ENCODE measurements at places on chromosomes 6 and 20. TPM values are rescaled to one million over a fixed set of nuclear protein-coding genes. Genes with fewer than 3 reads are reported as not detected.
A peak's percentile ranks its signal among the peaks of the same experiment; 100 is the strongest.

GRCh38 chr6:137231895-137232294, 12.7 kb upstream of the IFNGR1 start:
- DNase-seq, result no peak

Gene MAP7
- 29.5 TPM for total RNA-seq

DNA sequence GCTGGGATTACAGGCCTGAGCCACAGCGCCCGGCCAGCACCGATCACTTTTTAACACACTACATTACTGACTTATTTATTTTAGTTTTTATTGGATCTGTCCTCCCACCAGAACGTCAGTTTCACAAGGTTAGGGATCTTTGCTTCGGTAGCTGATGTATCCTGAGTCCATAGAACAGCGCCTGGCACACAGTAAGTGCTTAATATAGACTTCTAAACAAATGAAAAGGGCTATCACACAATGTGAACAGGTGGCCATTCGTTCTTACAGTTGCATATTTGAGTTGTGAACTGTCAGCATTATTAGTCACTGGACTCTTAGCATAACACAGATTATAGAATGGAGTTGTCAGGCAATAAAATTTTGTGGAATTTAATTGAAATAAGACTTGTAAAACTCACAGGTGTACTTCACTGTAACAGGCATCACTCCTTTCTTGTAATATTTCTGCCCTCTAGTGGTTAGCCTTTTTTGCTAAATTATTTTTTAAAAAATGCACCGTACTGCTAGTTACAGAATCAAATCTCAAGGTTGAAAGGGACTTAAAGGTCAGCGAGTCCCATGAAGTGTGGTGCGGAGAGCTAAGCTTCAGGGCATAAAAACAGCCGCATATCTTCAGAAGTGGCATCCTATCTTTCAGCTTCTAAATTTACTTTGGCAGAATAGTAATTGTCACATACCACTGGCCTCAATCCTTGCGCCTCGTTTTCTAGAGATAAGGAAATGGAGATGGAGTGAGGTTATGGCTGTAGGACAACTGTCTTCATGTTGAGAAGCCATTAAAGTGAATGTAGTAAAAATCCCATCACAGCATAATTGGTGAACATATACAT, 3.4 kb upstream of the TBC1D7 start:
- DNase-seq, result no peak

DNA sequence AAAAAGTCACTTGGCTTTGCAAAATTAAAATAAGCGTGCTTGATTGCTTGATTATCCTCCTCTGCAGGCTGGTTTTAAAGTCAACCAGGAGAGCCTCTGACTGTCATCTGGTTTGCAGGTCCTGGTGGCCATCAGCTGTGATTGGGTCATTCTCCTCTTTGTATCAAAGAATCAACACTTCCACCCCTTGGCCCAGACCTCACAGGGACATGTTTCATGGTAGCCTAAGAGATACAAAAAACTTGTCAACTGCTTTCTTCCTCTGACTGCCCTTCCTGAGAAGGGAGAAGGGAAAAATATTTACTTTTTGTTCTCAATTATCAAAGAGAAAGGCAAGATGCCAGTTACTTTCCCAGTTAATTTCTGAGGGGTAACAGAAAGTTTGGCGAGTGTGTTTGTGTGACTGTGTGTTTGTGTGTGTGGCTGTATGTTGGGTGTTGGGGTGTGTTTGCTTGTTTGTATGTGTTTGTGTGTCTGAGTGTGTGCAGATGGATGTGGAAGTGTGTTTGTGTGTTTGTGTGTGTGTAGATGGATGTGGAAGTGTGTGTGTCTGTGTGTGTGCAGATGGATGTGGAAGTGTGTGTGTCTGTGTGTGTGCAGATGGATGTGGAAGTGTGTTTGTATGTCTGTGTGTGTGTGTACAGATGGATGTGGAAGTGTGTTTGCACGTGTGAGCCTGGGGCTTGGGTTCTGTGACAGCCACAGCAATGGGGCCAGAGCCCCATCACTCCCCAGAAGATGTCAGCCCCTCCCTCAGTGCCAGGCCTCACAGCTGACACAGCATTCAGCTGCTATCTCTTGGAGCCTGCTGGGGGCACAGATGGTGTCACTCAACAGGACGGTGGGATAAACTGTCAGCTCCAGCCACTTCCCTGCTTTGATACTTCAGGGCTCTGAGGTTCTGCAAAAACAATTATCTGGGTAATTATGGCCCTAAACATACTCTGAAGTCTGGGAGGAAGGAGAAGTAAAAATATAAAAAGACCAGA, 98.6 kb upstream of the RNF24 start:
- no peak for DNase-seq

Gene RPN2
- 522 TPM for total RNA-seq

Gene OOEP
- total RNA-seq, result 7.0 TPM

DNA sequence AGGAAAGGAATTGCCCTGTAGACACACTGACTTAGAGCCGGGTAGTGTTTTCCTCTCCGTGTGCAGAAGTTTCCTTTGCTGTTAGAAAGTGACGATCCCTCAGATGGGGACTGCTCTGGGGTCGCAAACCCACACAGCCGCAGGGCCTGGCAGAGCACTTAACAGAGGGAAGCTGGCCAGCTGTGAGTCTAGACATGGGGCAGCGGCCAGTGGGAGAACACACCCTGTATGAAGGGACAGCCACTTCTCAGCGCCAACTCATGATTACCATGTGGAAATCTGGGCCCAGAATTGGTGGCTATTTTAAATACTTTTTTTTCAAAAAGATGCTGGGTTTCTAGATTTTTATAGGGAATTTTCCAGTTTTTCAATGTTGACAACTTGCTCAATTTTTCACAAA, 39.4 kb downstream of the SLC9A8 start:
- no peak for DNase-seq

Gene YWHAB
- 377 TPM for total RNA-seq

DNA sequence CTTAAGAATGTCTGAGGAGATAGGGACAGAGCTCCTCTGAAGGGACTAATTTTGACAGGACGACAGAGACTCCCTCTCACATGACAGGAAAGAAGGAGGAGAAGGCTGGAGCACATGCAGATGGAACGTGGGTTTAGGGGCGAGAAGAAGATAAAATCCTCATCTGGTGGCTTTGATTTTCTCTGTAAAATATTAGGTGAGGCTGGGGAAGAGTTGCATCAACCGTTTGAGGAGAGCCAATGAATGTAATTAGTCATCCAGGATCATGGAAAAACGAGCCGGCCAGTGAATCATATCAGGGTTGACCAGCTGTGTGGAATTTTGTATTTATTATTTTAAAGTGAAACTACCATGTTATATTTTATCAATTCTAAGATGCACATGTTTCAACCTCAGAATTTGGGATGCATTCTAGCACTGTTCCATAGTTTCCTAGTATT, 46.9 kb upstream of the ADGRF4 start:
- no peak for DNase-seq

DNA sequence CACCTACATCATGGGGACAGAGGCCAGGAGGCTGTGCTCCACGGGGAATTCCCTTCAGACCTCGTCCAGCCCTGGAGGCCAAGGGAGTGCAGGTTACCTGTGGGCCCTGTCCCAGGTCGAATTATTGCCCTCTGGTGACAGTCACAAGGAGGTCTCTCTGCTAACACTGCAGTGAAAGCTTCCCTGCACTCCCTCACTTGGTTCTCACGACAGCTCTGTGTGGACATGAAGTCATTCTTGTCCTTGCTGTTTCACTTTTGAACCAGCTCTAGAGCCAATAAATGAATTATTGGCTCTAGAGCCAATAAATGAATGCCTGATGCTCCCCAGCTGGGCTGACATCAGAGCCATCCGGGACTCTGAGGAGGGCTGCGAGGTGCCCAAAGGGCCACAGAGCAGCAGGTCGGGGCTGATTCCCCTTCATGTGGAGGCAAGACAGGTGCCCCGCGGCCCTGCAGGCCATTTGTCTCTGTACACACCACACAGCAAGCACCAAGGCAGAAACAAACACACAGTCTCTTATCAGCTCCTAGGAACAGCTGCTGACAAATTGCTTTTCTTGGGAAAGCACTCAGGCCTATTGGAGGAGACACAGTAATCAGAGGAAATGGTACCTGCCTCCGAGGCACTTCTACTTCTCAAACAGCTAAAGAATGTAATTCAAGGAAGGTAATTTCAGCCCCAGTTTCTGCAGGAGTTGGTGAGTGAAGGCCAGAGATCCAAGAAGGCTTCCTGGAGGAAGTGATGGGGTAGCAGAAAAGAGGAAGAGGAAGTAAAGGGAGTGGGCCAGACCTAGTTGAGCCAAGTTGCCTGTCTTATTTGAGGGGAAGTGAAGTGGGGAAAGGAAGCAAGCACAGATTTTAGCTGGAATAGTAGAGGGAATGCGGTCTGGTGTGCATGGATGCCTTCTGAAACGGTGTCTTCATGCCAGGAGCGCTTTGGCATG, 27.5 kb upstream of the TBXT start:
- no peak for DNase-seq

Gene FOXA2
- total RNA-seq, result 1.1 TPM

Gene TSHZ2
- not detected for total RNA-seq

DNA sequence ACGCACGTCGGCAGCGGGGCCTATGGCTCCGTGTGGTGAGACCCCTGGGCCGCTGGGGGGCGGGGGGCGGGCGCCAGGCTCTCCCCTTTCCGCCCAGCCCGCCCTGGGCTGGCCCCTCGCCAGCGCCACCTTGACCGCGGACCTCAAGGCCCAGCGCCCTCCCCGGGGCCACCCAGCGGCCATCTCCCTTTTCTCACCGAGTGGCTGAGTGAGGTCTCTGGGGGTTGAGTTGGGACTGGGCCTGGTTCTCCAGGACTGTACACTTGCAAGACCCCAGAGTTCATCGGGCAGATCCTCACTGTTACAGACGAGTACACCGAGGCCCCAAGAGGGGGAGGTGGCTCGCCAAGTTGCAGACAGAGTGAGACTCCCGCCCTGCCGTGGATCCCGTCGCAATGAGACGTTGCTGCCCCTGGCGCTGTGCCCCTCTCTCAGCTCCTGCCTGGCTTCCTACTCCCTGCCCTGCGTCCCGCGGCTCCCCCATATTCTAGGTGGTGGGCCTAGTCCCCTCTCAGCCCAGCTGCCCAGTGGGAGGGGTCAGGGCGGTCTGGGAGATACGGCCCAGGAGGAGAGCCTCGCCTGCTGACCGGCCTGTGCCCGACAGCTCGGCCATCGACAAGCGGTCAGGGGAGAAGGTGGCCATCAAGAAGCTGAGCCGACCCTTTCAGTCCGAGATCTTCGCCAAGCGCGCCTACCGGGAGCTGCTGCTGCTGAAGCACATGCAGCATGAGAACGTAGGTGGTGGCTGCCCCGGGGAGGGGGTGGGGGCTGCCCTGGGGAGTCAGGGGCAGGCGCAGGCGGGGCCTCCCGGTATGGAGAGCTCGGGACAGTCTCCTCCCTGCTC, 576 bp downstream of the MAPK13 start:
- DNase-seq, result peak; percentile 87

Gene MUC21
- total RNA-seq, result not detected

GRCh38 chr20:58228103-58228483, 360 bp downstream of the ANKRD60 start:
- no peak for DNase-seq

All from Calu3 (cell line).